ENCODE measurements at places on chromosomes 6 and 20. TPM values are rescaled to one million over a fixed set of nuclear protein-coding genes. Genes with fewer than 3 reads are reported as not detected.

Gene GGTLC1
- not detected for total RNA-seq

Gene PRICKLE4
- total RNA-seq: not detected

Gene KIF13A
- total RNA-seq: 1.5 TPM

Gene KIAA1755
- total RNA-seq: not detected

Gene SAMD5
- not detected for total RNA-seq

Gene SLC35F1
- not detected for total RNA-seq

Gene TINAG
- total RNA-seq: not detected

Gene AVP
- 0.44 TPM for total RNA-seq

Gene ADGRB3
- total RNA-seq: not detected

Gene HDGFL1
- not detected for total RNA-seq

Gene APMAP
- total RNA-seq: 53.0 TPM

Gene SLPI
- not detected for total RNA-seq

GRCh38 chr20:38790200-38791053 lies 15.1 kb upstream of the PPP1R16B start:
- no peaks in the 10 kb centered on the region for H3K36me3 ChIP-seq
- no peak overlapping the region for H3K27ac ChIP-seq
- DNase-seq: peak; percentile 47
- no peak overlapping the region for H3K4me3 ChIP-seq
- peaks cover 9% of the 10 kb centered on the region for H3K4me1 ChIP-seq

GRCh38 chr6:5201271-5201670 lies 59.5 kb downstream of the LYRM4 start:
- no peak for DNase-seq
- H3K4me3 ChIP-seq: no peak overlapping the region
- H3K27ac ChIP-seq: no peak overlapping the region
- no peaks in the 10 kb centered on the region for H3K36me3 ChIP-seq
- no peaks in the 10 kb centered on the region for H3K4me1 ChIP-seq
- no peaks in the 10 kb centered on the region for H3K27me3 ChIP-seq

DNA sequence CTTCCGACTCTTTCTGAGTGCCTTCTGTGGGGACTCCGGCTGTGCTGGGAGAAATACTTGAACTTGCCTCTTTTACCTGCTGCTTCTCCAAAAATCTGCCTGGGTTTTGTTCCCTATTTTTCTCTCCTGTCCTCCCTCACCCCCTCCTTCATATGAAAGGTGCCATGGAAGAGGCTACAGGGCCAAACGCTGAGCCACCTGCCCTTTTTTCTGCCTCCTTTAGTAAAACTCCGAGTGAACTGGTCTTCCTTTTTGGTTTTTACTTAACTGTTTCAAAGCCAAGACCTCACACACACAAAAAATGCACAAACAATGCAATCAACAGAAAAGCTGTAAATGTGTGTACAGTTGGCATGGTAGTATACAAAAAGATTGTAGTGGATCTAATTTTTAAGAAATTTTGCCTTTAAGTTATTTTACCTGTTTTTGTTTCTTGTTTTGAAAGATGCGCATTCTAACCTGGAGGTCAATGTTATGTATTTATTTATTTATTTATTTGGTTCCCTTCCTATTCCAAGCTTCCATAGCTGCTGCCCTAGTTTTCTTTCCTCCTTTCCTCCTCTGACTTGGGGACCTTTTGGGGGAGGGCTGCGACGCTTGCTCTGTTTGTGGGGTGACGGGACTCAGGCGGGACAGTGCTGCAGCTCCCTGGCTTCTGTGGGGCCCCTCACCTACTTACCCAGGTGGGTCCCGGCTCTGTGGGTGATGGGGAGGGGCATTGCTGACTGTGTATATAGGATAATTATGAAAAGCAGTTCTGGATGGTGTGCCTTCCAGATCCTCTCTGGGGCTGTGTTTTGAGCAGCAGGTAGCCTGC lies 4.8 kb downstream of the PIM1 start:
- H3K27me3 ChIP-seq: no peaks in the 10 kb centered on the region
- H3K27ac ChIP-seq: peak overlapping the region; percentile 57
- DNase-seq: no peak
- H3K36me3 ChIP-seq: no peaks in the 10 kb centered on the region
- peaks cover 32% of the 10 kb centered on the region for H3K4me1 ChIP-seq

GRCh38 chr6:13877051-13877450 lies 47.7 kb upstream of the RNF182 start:
- no peak for DNase-seq
- H3K27me3 ChIP-seq: no peaks in the 10 kb centered on the region
- peaks cover 3% of the 10 kb centered on the region for H3K4me1 ChIP-seq
- no peaks in the 10 kb centered on the region for H3K36me3 ChIP-seq
- no peak overlapping the region for H3K27ac ChIP-seq
- H3K4me3 ChIP-seq: no peak overlapping the region

GRCh38 chr6:33571637-33572316 lies 8.3 kb downstream of the BAK1 start:
- no peak for DNase-seq
- peak overlapping the region; percentile 81 for H3K4me3 ChIP-seq
- H3K4me1 ChIP-seq: peaks cover 8% of the 10 kb centered on the region
- H3K27me3 ChIP-seq: no peaks in the 10 kb centered on the region

GRCh38 chr20:6866741-6867140 lies 99.3 kb downstream of the BMP2 start:
- DNase-seq: no peak
- no peaks in the 10 kb centered on the region for H3K27me3 ChIP-seq
- H3K4me1 ChIP-seq: no peaks in the 10 kb centered on the region
- H3K4me3 ChIP-seq: no peak overlapping the region
- no peaks in the 10 kb centered on the region for H3K36me3 ChIP-seq

- H3K27me3 ChIP-seq: no peaks in the 10 kb centered on the region
- no peak overlapping the region for H3K27ac ChIP-seq
- H3K4me3 ChIP-seq: no peak overlapping the region
Measured at GRCh38 chr6:149454346-149454848, 30.4 kb downstream of the ZC3H12D start.

GRCh38 chr20:9330151-9330550 lies 184.2 kb upstream of the LAMP5 start:
- DNase-seq: no peak
- no peaks in the 10 kb centered on the region for H3K36me3 ChIP-seq
- H3K4me3 ChIP-seq: no peak overlapping the region
- H3K4me1 ChIP-seq: no peaks in the 10 kb centered on the region

DNA sequence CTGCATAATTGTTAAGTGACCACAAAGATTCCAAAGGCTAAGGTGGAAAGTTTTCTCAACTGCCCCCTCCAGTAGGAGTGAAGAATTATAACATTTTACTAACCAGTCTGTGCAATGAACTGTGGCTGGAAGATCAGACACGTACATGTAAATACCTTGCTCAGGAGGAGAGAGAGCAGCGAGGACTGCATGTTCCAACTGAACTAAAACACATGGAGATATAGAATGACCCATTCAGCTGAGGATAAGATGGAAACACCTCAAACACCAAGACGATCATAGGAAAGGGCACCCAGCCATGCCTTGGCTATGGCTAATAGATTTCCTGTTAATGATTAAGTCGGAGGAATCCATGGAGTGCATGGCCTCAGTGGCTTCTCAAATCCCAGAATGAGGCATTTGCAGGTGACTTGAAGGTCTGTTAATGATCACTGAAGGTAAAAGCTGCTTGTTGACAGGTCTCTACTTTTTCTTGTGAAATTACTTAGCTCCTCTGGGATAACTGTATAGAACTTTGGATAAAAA lies 875.6 kb downstream of the TFAP2A start:
- H3K27ac ChIP-seq: no peak overlapping the region
- H3K4me3 ChIP-seq: no peak overlapping the region
- H3K36me3 ChIP-seq: no peaks in the 10 kb centered on the region
- H3K27me3 ChIP-seq: no peaks in the 10 kb centered on the region

DNA sequence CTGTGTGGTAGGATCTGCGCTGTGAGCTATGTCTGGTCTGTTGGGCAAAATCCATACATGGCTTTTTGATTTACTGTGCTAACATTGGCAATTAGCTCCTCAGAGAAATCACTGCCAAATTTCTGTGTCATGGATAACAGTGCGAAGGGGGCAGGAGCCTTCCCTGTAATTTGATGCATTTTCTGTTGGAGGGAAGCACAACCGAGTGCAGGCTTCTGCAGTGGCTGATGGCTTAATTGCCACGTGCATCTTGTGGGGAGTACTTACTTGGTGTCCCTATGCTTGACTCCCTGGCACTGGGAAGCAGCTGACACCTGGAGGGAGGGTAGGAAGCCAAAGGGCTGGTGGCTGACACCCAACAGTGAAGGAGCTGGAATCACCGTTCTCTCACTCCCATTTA lies 99.3 kb upstream of the PROKR2 start:
- H3K27me3 ChIP-seq: peaks cover 4% of the 10 kb centered on the region
- H3K4me1 ChIP-seq: no peaks in the 10 kb centered on the region
- H3K36me3 ChIP-seq: no peaks in the 10 kb centered on the region

- no peaks in the 10 kb centered on the region for H3K36me3 ChIP-seq
- no peaks in the 10 kb centered on the region for H3K27me3 ChIP-seq
- H3K4me3 ChIP-seq: no peak overlapping the region
Measured at GRCh38 chr20:11117808-11118528, 444.2 kb upstream of the JAG1 start.

- no peak for DNase-seq
- no peaks in the 10 kb centered on the region for H3K4me1 ChIP-seq
- H3K36me3 ChIP-seq: no peaks in the 10 kb centered on the region
- no peaks in the 10 kb centered on the region for H3K27me3 ChIP-seq
- H3K4me3 ChIP-seq: no peak overlapping the region
Measured at GRCh38 chr6:158991017-158991723, 8.8 kb downstream of the RSPH3 start.

- H3K4me3 ChIP-seq: no peak overlapping the region
- DNase-seq: no peak
- no peaks in the 10 kb centered on the region for H3K36me3 ChIP-seq
- no peaks in the 10 kb centered on the region for H3K27me3 ChIP-seq
- no peaks in the 10 kb centered on the region for H3K4me1 ChIP-seq
Measured at GRCh38 chr6:36320475-36320874, 16.2 kb downstream of the BNIP5 start.

- no peak overlapping the region for H3K4me3 ChIP-seq
- H3K27me3 ChIP-seq: no peaks in the 10 kb centered on the region
- DNase-seq: peak; percentile 67
- H3K4me1 ChIP-seq: peaks cover 34% of the 10 kb centered on the region
Measured at GRCh38 chr20:24389686-24390085, 79.7 kb upstream of the SYNDIG1 start.

DNA sequence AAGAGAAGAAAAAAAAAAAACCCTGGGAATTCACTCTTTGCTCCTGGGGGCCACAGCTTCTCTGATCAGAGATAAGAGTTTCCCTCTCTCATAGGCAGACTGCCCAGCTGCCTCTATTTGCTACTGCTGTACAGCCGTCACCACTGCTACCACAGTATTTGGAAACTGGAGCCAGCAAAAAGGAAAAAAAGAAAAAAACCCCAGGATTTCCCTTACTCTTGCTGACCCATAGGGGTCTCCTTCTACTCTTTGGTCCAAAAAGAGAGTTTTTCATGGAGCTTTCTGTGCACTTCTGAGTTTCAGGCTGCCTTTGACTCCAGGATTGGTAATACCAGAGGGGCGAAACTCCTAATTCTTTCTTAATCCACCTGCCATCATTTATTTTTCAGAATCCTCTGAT lies 89.7 kb downstream of the MDGA1 start:
- no peaks in the 10 kb centered on the region for H3K36me3 ChIP-seq
- no peaks in the 10 kb centered on the region for H3K4me1 ChIP-seq
- H3K27ac ChIP-seq: no peak overlapping the region
- H3K27me3 ChIP-seq: peaks cover 3% of the 10 kb centered on the region
- DNase-seq: no peak

GRCh38 chr20:62088258-62089127 lies 22.8 kb upstream of the TAF4 start:
- no peak for DNase-seq
- no peak overlapping the region for H3K27ac ChIP-seq
- H3K27me3 ChIP-seq: peaks cover 38% of the 10 kb centered on the region

DNA sequence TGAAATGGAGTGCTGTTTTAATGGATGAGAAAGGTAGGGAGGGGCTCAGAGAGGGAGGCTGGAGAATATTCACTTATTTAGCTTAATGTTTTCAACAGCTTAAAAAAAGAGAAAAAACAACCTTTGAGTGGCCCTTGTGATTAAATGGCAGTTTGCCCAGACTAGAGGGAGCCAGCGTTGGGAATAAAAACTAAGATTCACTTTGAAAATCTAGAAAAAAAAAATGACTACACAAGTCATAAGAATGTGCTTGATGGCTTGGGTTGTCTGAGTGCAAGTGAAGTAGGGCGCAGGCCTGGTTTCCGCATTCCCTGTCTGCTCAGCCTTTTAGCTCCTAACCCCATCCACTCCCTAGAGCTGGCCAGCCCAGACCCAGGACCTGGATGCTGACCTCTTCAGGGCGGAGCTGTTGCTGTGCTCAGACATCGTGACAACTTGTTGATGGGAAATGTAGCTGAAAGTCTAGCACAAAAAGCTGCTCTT lies 28.9 kb downstream of the UTRN start:
- no peaks in the 10 kb centered on the region for H3K4me1 ChIP-seq
- H3K4me3 ChIP-seq: no peak overlapping the region
- no peak for DNase-seq
- no peaks in the 10 kb centered on the region for H3K27me3 ChIP-seq

GRCh38 chr6:13767121-13767808 lies 47.1 kb downstream of the MCUR1 start:
- DNase-seq: peak; percentile 11
- H3K36me3 ChIP-seq: no peaks in the 10 kb centered on the region
- H3K27ac ChIP-seq: no peak overlapping the region
- H3K4me3 ChIP-seq: peak overlapping the region; percentile 10

GRCh38 chr6:2193931-2194330 lies 51.5 kb downstream of the GMDS start:
- DNase-seq: no peak
- no peaks in the 10 kb centered on the region for H3K4me1 ChIP-seq
- no peaks in the 10 kb centered on the region for H3K36me3 ChIP-seq
- H3K4me3 ChIP-seq: no peak overlapping the region

DNA sequence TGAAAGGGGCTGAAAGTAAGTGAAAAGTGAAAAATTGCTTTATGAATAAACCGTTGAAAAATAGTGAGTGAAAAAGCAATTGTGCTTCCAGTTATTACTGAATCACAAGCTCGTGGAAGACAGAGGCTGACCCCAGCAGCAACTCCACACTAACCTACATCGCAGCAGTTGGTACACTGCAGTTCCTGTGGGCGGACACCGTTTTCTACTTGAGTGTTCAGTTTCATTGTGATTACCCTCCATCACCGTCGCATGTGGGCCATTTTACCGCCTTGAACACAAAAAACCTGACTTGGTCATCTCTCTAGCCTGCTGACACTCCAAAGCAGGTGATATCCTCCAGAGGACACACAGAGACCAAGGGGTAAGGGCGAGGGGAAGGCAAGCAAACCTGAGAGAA lies 28.4 kb downstream of the PRDM1 start:
- peak; percentile 22 for DNase-seq
- H3K4me3 ChIP-seq: no peak overlapping the region
- peaks cover 4% of the 10 kb centered on the region for H3K36me3 ChIP-seq
- H3K27me3 ChIP-seq: no peaks in the 10 kb centered on the region
- peak overlapping the region; percentile 75 for H3K27ac ChIP-seq

DNA sequence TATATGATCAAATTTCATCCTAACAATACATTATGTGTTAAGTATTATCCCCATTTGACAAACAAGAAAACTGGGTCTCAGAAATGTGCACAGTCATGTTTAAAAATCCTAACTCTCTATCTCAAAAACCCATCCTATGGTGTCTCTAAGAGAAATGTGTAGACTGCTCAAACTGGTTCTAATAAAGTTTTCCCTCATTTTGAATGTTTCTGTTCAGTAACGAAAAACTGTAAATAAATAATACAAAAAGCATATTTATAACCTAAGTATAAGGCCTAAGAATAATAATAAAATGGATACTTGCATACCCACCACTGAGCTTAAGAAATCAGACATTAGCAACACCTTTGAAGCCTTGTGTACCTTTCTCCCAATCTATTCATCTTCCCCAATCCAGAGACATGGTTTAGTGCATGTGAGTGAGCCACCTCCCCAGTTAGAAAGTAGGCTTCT lies 39.0 kb downstream of the TNFAIP3 start:
- no peak overlapping the region for H3K4me3 ChIP-seq
- no peak for DNase-seq
- no peak overlapping the region for H3K27ac ChIP-seq
- no peaks in the 10 kb centered on the region for H3K36me3 ChIP-seq
- H3K27me3 ChIP-seq: no peaks in the 10 kb centered on the region
